ENCODE measurements at places on chromosomes 4 and X.

DNA sequence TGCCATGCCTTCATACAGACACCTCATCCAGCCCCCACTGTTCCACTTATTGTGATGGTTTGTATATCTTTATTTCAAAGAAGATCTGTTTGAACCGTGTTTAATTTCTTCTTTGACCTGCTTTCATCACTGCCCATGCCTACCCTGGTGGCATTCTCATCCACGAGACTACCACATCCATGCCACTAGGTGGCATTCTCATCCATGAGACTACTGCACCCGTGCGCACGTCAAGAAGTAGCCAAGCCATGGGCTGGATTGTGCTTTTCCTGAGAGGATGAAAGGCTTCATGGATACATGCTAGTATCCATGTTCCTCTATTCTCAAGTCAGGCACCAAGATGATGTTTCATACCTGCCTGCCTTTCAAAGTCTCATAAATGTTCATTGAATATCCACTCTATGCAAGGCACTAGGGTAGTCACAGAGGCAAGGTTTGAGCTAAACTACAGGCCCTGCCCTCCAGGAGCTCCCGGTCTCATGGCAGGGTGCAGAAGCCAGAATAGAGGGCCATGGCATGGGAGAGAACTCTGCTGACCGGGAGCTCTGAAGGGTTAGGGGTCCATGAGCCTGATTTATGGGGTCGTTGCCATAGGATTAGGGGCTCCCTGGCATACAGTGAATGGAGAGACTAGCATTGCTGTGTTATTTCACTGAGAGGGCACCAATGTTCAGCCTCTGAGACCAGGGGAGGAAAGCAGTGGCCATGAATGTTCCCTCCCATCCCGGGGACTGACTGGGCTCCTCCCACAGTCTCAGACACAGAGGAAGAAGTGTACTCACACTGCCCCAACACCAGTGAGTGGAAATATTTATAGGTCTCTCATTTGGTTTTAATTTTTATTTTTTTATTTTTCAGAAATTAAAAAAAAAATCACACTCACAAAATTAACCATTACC, 24.8 kb upstream of the EOLA2 start:
- no peaks in the 10 kb centered on the region for H3K36me3 ChIP-seq
- H3K27ac ChIP-seq, result no peak overlapping the region
- H3K4me3 ChIP-seq, result no peak overlapping the region
- DNase-seq, result no peak

DNA sequence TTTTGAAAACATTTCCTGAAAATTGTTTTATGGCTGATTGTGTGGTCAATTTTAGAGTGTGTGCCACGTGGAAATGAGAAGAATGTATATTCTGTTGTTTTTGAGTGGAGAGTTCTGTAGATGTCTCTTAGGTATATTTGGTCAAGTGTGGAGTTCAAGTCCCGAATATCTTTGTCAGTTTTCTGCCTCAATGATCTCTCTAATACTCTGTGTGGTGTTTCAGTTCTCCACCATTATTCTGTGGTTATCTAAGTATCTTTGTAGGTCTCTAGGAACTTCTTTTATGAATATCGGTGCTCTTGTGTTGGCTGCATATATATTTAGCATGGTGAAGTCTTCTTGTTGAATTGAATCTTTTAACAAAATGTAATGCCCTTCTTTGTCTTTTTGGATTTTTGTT, 113.3 kb downstream of the LINC00632 start:
- H3K27me3 ChIP-seq, result no peaks in the 10 kb centered on the region
- H3K36me3 ChIP-seq, result no peaks in the 10 kb centered on the region
- DNase-seq, result no peak
- H3K4me1 ChIP-seq, result no peaks in the 10 kb centered on the region
- H3K27ac ChIP-seq, result no peak overlapping the region

DNA sequence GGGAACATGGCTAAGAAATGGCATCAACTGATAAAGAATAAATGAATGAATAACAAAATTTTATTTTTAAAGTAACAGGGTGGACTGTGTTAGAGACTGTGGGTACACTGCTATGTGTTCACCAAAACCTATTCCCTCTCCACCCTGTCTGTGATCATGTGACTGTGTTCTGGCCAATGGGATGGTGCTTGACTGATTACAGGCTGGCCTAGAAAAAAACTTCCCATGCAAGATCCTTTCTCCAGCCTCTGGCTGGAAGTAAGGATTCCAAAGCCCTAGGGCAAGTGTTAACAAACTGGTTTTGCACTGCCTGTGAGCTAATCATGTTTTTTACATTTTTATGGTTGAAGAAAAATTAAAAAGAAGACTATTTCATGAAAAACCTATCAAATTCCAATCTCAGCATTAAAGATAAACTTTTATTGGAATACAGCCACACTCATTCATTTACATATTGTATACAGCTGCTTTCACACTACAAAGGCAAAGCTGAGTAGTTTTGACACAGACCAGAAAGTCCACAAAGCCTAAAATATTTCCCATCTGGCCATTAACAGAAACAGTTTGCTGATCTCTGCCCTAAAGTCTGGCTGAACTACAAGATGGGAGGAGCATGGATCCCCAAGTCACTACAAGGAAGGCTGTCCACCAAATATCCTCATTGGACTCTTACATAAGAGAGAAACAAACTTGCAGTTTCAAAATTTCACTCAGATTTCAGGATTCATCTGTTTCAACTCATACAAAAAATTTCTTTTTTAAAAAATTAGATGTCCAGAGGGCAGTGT, 133.2 kb downstream of the ARHGAP6 start:
- no peaks in the 10 kb centered on the region for H3K4me1 ChIP-seq
- H3K36me3 ChIP-seq, result no peaks in the 10 kb centered on the region
- H3K27ac ChIP-seq, result no peak overlapping the region
- no peaks in the 10 kb centered on the region for H3K27me3 ChIP-seq
- DNase-seq, result no peak
- H3K4me3 ChIP-seq, result no peak overlapping the region

- no peaks in the 10 kb centered on the region for H3K27me3 ChIP-seq
- H3K4me3 ChIP-seq, result no peak overlapping the region
- H3K4me1 ChIP-seq, result peaks cover 39% of the 10 kb centered on the region
- H3K36me3 ChIP-seq, result no peaks in the 10 kb centered on the region
Observed at GRCh38 chrX:107738272-107738671, 37.3 kb downstream of the TSC22D3 start.

GRCh38 chr4:25658357-25658771, 2.7 kb downstream of the SLC34A2 start:
- DNase-seq, result no peak
- H3K36me3 ChIP-seq, result no peaks in the 10 kb centered on the region
- H3K27ac ChIP-seq, result no peak overlapping the region
- peaks cover 22% of the 10 kb centered on the region for H3K27me3 ChIP-seq
- no peaks in the 10 kb centered on the region for H3K4me1 ChIP-seq

All from CD8-positive, alpha-beta memory T cell (primary cell).